ENCODE measurements at places on chromosomes 4 and X.

GRCh38 chr4:158860856-158861255, 92.0 kb downstream of the FNIP2 start:
- DNase-seq: no peak

- no peak for DNase-seq
Observed at GRCh38 chr4:5619913-5620625, 88.3 kb downstream of the EVC2 start.

DNA sequence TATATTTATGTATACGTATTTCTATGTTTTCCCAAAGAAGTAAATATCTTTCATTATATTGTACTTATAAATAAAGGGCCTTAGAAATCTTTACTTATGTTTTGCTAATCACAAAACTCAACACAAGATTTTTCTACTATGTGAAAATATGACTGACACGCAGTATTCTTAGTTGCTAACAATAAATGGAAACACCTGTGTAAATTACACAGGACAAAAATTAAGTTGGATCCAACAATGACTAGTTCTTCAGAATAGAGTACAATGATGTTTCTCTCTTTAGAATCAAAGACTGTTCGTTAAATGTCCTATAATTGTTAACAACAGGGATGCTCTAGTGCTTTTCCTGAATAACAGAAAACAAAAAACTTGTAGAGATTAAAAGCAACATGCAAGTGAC, 96.1 kb downstream of the PPP3CA start:
- DNase-seq: no peak

DNA sequence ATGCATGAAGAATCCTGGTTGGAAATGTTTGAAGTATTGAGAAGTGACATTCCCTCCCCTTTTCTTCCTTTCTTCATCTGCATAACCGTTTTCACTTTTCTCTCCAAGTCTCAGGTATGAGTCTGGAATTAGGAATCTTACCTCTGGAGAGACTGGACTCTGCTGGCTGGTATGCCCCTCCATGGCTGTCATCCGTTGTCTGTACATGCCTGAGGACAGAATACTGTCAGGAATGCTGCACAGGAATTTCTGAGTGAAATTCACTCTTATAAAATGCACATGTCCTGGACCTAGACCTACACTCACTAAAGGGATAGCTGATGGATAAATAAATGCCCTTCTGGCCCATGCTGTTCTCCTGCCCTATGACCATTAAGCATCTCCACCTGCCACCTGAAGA, 179.5 kb downstream of the MSN start:
- no peak for DNase-seq
